ENCODE measurements at places on chromosomes 16 and 17.

- no peak for DNase-seq
Measured at GRCh38 chr17:39239640-39240314, 14.0 kb upstream of the STAC2 start.

- DNase-seq: no peak
Measured at GRCh38 chr16:1097800-1098199, 1.8 kb upstream of the C1QTNF8 start.

DNA sequence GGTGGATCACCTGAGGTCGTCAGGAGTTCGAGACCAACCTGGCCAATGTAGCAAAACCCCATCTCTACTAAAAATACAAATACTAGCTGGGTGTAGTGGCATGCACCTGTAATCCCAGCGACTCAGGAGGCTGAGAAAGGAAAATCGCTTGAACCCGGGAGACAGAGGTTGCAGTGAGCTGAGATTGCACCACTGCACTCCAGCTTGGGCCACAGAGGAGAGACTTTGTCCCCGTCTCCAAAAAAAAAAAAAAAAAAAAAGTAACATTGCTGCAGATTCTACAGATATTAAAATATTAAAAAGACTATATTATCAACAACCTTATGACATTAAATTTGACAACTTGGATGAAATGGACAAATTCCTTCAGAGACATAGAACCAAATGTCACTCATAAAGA, 25.7 kb downstream of the MBTD1 start:
- DNase-seq: no peak

- no peak for DNase-seq
Measured at GRCh38 chr17:81324851-81325713, 30.0 kb upstream of the SLC38A10 start.

DNA sequence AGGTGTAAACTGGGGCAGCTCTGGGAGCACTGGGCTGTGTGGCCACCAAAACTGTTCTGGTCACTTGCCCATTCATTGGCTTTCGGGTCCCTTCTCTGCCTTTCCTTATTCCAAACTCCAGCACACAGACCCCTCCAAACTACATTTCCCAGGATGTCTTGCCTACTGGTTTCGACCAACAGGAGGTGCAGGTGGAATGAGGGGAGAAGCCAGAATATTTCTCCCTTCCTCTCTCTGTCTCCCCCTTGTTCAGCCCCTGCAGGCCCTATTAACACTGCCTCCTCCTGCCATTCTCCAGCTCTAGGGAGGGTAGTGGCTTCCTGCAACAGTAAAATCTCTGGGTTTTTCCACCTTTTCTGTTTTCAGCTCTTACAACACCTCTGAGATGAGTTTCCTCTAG, 13.2 kb upstream of the NAGPA start:
- DNase-seq: no peak

GRCh38 chr16:13521356-13521755, 398.6 kb upstream of the ERCC4 start:
- no peak for DNase-seq

- no peak for DNase-seq
Measured at GRCh38 chr16:89458551-89458950, 31.8 kb downstream of the ANKRD11 start.

GRCh38 chr16:30958175-30959079, 873 bp downstream of the SETD1A start:
- no peak for DNase-seq

DNA sequence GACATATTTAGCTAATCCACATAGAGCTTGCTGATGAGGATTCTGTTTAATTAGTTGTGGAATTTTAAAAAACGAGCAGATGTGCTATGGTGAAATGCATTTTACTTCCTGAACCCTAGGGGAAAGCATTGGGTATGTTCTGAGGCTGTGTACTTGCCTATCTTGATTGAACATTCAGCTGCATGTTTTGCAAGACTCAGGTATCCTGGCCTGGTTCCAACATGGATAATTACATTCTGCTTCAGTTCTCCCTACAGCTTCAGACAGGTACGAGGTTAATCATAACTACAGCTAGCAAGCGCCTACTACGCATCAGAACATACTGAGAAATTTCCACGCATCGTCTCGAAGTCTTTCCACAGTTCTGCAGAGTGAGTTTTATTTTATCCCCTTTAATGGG, 77.0 kb downstream of the HS3ST2 start:
- DNase-seq: no peak

DNA sequence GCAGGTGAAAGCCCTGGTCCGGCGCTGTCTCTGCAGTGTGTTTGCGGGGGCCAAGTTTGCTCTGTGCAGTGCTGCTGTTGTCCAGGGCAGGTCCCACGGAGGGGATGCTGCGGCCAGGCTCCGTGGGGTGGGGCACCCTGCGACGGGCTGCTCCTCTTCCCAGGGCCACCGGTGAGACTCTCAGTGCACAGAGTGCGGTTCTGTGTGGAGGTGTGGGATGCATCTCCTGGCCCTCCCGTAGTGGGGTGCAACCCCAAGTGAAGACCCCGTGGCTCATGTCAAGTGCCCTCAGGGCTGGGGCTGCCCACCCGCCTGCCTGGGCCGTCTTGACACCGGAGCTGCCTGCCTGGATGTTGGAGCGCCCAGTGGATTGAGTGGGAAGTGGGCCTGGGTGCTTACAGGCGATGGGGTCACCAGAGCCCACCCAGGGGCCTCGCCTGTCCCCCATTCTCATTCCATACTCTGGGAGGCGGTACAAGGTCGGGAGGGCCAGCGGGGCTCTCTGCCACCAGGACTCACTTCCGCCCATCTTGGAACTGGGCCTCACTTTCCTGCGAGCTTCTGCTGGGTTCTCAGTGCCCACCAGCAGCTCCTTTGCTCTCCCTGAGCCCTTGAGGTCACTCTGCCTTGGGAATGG, 119.9 kb downstream of the BANP start:
- no peak for DNase-seq

Data from non-pigmented ciliary epithelial cell (primary cell).